Stromal cell of bone marrow (primary cell): ENCODE measurements at places on chromosomes 1 and 21.

DNA sequence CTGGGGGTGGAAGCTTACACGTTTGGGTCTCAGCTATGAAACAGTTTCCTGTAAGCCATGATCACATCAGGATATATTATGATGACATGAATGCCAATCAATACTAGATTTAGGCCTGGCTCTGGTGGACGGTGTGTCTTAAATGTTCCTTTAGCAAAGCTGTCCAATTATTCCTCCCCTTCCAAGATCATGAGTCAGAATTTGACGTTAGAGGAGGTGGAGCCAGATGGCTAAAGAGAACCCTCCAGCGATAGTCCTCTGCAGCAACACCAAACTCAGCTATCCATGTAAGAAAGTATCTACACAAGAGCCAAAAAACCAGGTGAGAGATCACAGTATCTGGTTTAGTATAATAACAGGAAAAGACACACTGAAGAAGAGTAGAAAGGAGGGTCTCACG, 47.8 kb downstream of the PACC1 start:
- peak; percentile 47 for DNase-seq

GRCh38 chr1:58754683-58755467, 29.0 kb downstream of the JUN start:
- DNase-seq = no peak

DNA sequence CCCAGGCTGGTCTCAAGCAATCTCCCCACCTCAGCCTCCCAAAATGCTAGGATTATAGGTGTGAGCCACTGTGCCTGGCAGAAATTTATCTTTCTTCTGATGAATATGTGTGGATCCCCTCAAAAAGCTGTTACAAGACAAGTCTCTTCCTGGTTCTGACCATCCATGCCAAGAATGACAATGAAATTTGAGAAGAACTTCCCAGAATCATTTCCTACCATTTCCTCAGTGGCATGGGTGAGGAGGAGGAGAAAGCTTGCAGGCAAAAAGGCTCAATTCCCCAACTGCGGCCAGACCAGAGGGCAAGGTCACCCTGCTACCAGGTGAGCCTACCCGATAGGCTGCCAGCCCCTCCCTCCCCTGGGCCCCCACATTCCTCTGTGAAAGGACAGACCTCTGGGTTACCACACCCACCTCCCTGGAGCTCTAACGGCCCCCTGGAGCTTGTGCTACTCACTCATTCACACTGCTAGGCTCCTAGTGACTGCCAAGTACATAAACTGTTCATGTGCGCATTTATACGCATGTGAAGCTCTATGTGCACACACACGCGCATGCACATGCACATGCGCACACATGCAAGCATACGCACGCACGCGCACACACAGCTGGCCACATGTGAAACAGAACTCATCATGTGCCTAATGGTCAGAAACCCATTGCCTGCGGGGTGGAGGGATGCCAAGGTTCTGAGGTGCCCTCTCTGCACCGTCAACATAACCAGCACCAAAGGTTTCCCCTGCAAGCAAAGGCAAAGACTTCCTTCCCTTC, 17.0 kb downstream of the MRAP start:
- DNase-seq = no peak

GRCh38 chr1:180486092-180486491, 16.3 kb downstream of the ACBD6 start:
- no peak for DNase-seq

DNA sequence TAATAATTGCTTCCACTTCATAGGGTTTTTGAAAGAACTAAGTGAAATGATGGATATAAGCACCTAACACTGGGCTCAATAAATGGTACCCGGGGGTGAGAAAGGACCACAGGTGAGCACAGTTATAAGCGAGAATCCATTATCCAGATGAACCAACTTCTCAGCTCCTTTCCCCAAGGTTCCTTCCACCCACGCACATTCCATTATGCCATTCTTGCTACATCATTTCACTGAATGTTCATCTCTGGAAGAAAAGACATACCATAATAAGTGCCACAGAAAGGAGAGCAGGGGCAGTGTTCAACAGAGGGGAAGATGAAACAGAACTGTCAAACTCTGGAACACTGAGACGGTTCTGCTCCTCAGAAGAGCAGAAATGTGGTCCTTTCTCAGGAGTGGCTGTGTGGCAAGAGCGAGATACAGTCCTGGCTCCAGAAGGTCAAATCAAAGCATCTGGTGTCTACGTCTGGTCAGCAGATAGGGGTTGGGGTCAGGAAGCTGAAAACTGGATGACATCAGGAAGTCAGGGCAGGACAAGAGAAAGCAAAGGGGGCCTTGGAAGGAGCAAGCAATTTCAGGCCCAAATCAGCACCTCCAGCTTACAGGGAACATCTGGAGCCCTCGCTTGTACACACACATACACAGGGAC, 255.4 kb upstream of the TMEM51 start:
- DNase-seq = no peak

- DNase-seq = peak; percentile 65
Measured at GRCh38 chr1:212791261-212791675, 309 bp downstream of the NSL1 start.

GRCh38 chr1:26862781-26863684, at the start of gene SFN:
TSS of gene SFN (plus strand) at chr1:26863149. CDS start at chr1:26863213, 64 bp downstream.
- DNase-seq = no peak

GRCh38 chr1:160046494-160047110, 14.8 kb upstream of the PIGM start:
- DNase-seq = peak; percentile 27

GRCh38 chr1:19325958-19326747, 14.0 kb downstream of the SLC66A1 start:
- no peak for DNase-seq

- no peak for DNase-seq
Measured at GRCh38 chr1:176193023-176193422, 14.1 kb downstream of the COP1 start.

DNA sequence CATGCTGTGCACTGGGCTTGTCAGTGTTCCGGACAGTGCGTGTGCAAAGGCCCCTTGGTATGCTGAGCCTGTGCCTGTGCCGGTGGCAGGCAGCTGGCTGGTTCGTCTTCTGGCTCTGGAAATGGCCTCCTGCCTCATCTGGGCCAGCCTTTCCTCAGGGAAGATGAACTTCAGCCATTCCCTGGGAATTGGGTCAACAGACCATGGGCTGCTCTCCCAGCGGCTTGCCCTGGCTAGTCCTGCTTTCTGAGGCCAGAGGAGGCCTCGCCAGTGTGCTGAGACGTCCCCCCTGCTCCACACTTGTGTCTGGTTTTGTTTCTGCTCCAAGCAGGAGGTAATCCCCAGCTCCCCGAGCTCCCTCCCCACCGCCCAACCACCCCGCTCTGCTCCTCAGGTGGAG, 32.6 kb upstream of the RD3 start:
- no peak for DNase-seq

DNA sequence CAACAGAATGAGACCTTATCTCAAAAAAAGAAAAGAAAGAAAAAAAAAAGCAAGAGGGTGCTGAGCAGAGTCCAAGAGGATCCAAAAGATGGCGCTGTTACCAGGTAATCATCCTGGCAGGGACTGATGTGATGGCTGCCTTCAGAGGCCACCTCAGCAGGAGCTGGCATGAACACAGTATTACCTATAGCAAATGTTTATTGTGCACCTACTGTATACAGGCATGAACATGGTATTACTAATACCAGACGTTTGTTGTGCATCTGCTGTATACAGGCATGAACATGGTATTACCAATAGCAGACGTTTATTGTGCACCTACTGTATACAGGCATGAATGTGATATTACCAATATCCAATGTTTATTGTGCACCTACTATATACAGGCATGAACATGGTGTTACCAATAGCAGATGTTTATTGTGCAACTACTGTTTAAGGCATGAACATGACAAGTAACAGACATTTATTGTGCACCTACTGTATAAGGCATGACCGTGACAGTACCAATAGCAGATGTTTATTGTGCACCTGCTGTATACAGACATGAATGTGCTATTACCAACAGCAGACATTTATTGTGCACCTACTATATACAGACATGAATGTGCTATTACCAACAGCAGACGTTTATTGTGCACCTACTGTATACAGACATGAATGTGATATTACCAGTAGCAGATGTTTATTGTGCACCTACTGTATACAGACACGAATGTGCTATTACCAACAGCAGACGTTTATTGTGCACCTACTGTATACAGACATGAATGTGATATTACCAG, 115.1 kb upstream of the TMEM51 start:
- DNase-seq = no peak

DNA sequence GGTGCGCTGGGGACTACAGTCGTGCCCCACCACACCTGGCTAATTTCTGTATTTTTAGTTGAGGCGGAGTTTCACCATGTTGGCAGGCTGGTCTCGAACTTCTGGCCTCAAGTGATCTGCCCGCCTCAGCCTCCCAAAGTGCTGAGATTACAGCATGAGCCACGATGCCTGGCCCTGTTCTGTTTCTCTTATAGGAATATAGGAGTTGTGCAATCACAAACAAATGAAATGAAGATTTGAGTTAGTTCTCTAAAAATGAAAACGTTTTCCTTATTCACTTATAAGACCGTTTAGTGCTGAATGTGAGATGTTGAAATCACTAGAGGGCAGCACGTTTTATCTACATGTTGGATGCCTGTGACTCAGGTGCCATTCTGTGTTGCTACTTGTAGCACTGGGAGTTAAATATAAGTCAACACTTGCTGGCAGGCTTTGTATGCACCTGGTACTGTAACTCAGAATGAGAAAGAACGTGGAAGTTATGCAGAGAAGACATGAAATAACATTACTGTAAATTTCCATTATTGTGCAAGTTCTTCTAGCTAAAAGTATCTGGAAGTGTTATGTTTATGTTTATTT, 45.8 kb downstream of the MIGA1 start:
- peak; percentile 56 for DNase-seq

GRCh38 chr1:205291596-205291995, 29.9 kb downstream of the NUAK2 start:
- DNase-seq = no peak

GRCh38 chr1:87151500-87152421, 176.9 kb upstream of the LMO4 start:
- peak; percentile 57 for DNase-seq

GRCh38 chr1:29579821-29580425, 343.6 kb downstream of the PTPRU start:
- peak; percentile 64 for DNase-seq

GRCh38 chr1:111903871-111904449, 85.5 kb downstream of the KCND3 start:
- no peak for DNase-seq

DNA sequence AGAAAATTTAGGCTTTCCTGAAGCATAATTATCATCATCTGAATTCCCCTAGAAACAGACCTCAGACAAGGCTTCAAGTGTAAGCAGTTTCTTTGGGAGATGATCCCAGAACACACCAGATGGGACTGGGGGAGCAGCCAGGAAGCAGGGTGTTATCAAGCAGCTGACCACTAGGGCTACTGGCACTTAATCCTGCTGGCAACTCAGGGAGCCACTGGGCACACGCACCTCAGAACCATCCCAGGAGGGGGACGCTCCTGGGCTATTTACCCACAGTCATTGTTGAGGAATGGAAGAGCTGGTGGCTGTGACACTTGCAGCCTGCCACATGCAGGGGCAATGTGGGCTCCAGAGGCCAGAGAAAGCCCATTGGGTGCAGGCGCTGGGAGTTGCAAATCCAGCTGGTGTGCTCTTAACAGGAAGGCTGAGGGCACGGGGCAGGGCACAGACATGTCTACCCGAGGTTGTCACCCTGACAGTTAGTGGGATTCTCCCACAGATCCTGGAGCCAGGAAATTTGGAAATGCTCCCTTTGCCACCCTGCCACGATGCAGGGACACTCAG, 15.1 kb upstream of the IL22RA1 start:
- DNase-seq = no peak

DNA sequence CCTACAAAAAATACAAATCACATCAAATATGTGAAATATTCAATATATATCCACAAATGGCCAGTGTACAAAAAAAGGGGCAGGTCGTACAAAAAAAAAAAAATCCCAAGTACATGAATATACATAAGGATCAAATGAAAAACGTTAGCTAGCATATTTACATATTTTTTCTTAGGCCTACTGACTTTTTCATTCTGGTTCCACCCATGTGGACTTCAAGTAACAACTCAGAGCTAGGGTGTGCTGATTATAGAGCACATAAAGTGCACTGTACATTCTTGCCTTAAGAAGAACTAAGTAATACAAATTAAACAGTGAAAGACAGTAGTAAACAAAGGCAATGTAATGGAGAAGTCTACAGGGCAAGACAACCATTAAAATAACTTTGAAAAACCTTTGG, 297.0 kb downstream of the AKT3 start:
- no peak for DNase-seq

GRCh38 chr1:210373878-210374599, 45.3 kb downstream of the HHAT start:
- DNase-seq = peak; percentile 84

GRCh38 chr1:211487672-211488208, 4.2 kb downstream of the RD3 start:
- no peak for DNase-seq

DNA sequence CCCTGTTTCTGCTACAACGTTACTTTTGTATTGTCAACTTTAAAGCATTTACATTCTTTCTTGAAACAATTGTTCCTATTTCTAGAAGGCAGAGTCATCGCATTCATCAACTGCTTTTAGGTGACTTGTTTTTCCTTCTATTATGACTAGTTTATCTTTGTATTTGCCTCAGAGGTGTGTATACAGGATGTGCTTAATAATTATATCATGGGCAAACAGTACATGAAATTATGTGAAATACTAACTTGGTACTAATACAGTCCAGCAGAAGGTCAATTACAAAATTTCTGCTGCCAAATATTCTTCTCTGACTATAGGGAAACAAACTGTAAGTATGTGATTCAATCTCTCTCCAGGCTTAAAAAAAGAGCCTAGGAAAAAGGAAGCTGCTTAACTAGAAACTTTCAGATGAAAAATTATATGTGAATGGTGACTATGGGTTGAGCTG, 101.6 kb downstream of the C4BPA start:
- no peak for DNase-seq

- DNase-seq = peak; percentile 27
Measured at GRCh38 chr1:243407284-243408018, 151.6 kb downstream of the SDCCAG8 start.

GRCh38 chr1:222224636-222225315, 323.1 kb downstream of the HHIPL2 start:
- peak; percentile 20 for DNase-seq

DNA sequence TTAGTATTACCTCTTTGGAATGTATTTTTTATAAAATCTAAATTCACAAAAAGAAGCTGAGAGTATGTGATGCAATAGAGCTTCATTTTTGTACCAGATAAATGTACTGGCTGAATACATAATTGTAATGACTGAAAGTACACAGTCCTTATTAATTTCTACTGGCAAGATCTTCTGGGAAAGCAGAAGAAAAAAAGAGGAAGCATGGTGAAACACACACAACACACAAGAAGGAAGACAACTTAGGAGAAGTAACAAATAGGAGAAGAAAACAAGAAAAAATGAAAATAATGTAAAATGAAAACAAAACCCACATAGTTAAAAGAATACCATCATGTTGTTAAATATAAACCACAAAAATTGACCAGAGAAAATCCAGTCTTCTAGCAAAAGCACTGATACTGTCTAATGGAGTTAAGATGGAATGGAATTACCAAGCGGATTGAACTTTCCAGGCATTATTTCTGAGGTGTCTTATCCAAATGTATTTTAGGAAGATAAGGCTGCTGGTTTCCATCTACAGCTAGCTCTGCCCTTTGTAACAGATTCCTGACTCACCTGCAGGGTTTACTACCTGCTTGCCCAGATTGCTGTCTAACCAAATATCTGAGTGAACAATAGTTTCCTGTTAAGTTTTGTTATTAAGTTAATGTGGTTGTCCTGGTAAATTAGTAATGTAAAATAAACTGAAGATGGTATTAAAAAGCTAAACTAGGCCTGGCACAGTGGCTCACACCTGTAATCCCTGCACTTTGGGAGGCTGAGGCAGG, 4.5 kb upstream of the COP1 start:
- no peak for DNase-seq

- no peak for DNase-seq
Measured at GRCh38 chr1:152959801-152960451, 10.5 kb upstream of the SPRR4 start.
